ENCODE measurements at places on chromosomes 5 and 9. TPM values are rescaled to one million over a fixed set of nuclear protein-coding genes. Genes with fewer than 3 reads are reported as not detected.

Gene FAM151B
- polyA plus RNA-seq, result 1.8 TPM

Gene PCDHB6
- 0.32 TPM for polyA plus RNA-seq

Gene FNBP1
- 9.7 TPM for polyA plus RNA-seq

Gene SLC6A3
- 0.09 TPM for polyA plus RNA-seq

Gene ZNF189
- polyA plus RNA-seq, result 13.1 TPM

DNA sequence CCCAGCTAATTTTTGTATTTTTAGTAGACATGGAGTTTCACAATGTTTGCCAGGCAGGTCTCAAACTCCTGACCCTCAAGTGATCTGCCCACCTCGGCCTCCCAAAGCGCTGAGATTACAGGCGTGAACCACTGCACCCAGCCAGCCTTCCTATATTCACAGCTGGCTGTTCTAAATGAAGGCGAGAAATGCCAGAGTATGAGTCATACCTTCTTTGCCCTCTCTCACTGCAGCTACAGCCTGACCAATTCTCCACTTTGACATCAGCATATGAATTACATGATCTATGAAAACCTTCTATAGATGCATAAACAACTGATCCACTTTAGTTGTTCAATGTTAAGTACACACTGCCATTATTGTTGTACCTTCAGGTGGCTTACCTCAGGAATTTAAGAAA is 14.5 kb downstream of the APTX start:
- no peaks in the 10 kb centered on the region for H3K27me3 ChIP-seq
- peaks cover 46% of the 10 kb centered on the region for H3K36me3 ChIP-seq
- H3K4me3 ChIP-seq, result no peak overlapping the region
- no peaks in the 10 kb centered on the region for H3K4me1 ChIP-seq
- DNase-seq, result no peak

DNA sequence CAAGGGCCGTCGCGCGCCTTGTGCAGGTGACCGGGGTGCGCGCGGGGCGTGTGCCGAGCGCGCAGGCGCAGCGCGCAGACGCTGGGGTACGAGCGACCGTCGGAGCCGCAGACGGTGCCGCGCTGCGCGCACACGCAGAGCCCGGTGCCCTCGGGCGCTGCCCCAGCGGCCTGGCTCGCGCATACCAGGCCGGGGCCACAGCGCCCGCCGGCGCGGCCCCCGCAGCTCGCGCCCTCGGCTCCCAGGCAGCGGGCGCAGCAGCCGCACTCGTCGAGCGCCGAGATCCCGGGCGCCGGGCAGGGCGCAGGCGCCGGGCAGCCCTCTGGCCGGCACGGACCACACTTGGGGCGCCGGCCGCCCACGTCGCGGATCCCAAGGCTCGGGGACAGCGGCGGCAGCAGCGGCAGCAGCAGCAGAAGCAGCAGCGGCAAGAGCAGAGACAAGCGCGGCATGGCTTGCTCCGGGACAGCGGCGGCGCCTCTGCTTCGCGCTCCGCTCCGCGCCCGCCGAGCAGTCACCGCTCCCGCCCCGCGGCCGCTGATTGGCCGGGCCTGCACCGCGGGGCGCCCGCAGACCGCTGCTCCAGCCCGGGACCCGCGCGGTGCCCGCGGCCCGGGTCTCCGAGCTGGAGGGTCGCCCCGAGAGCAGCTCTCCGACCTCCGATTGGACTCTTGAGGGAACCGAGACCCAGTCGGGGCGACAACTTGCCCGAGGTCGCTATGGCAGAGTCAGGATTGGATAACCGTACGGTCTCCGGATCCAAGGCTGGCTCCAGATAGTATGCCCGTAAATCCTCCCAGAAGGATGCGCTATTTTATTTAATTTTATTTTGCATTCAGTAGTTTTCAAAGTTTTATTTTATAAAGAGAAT is at the start of gene IGFBPL1:
Gene IGFBPL1, minus strand, starts transcription at position 482 of the 871 bp plus-strand sequence. Its CDS starts 30 bp downstream, at position 452.
- peaks cover 4% of the 10 kb centered on the region for H3K27me3 ChIP-seq
- no peak within 1 kb of the TSS for H3K27ac ChIP-seq
- H3K4me3 ChIP-seq, result peak within 1 kb of the TSS; percentile 25
- no peaks in the 10 kb centered on the region for H3K36me3 ChIP-seq
- H3K4me1 ChIP-seq, result no peaks in the 10 kb centered on the region

GRCh38 chr5:67591491-67591890 is 394.9 kb upstream of the CD180 start:
- H3K27me3 ChIP-seq, result no peaks in the 10 kb centered on the region
- no peaks in the 10 kb centered on the region for H3K4me1 ChIP-seq
- H3K4me3 ChIP-seq, result no peak overlapping the region
- H3K36me3 ChIP-seq, result no peaks in the 10 kb centered on the region
- DNase-seq, result no peak

DNA sequence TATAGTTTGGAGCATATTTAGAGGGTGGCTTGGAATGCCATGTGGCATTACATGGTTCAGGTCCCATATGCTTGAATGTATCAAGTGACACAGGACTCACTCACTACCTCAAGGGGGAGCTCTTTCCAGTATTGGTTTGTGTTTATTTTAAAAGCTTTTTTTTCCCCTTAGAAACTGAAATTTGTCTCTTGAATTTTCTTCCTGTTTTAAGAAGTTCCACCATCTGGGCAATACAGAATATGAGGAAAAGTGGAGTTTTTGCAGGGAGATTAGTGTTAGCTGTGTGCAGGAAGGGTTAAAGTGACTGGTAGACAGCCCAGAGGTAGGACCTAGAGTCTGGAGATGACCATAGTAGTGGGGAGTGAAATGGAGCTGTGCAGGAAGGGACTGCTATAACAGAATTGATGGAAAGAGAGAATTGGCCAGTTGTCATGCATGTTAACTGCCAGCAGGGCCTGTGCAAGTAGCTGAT is 36.6 kb downstream of the CTNNA1 start:
- H3K4me1 ChIP-seq, result peaks cover 7% of the 10 kb centered on the region
- no peak overlapping the region for H3K4me3 ChIP-seq
- H3K36me3 ChIP-seq, result no peaks in the 10 kb centered on the region
- no peak overlapping the region for H3K27ac ChIP-seq
- DNase-seq, result no peak

GRCh38 chr5:110376281-110376951 is 350.1 kb downstream of the TMEM232 start:
- no peak overlapping the region for H3K4me3 ChIP-seq
- peak; percentile 65 for DNase-seq
- H3K4me1 ChIP-seq, result no peaks in the 10 kb centered on the region
- no peak overlapping the region for H3K27ac ChIP-seq
- H3K27me3 ChIP-seq, result no peaks in the 10 kb centered on the region
- H3K36me3 ChIP-seq, result no peaks in the 10 kb centered on the region

GRCh38 chr9:78539904-78540303 is 243.0 kb downstream of the PSAT1 start:
- no peaks in the 10 kb centered on the region for H3K27me3 ChIP-seq
- no peaks in the 10 kb centered on the region for H3K4me1 ChIP-seq
- DNase-seq, result no peak
- H3K4me3 ChIP-seq, result no peak overlapping the region
- H3K36me3 ChIP-seq, result no peaks in the 10 kb centered on the region
- H3K27ac ChIP-seq, result no peak overlapping the region

DNA sequence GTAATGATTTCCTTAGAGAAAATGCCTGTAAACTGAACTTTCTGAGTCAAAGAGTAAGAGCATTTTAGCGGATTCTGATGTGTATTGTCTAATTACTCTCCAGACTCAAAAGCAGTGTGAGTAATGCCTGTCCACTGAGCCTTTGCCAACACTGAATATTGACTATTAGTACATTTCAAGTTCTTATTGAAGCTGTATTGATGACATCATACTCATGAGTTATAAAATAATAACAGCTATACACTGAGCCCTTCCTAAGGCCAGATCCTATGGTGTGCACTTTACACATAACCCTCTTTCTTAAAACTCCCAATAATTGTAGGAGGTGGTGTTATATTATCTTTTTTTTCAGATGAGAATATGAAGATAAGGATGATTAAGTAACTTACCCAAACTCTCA is 152.8 kb upstream of the TRPC7 start:
- no peaks in the 10 kb centered on the region for H3K4me1 ChIP-seq
- H3K27me3 ChIP-seq, result no peaks in the 10 kb centered on the region
- DNase-seq, result no peak
- H3K36me3 ChIP-seq, result no peaks in the 10 kb centered on the region
- no peak overlapping the region for H3K4me3 ChIP-seq

DNA sequence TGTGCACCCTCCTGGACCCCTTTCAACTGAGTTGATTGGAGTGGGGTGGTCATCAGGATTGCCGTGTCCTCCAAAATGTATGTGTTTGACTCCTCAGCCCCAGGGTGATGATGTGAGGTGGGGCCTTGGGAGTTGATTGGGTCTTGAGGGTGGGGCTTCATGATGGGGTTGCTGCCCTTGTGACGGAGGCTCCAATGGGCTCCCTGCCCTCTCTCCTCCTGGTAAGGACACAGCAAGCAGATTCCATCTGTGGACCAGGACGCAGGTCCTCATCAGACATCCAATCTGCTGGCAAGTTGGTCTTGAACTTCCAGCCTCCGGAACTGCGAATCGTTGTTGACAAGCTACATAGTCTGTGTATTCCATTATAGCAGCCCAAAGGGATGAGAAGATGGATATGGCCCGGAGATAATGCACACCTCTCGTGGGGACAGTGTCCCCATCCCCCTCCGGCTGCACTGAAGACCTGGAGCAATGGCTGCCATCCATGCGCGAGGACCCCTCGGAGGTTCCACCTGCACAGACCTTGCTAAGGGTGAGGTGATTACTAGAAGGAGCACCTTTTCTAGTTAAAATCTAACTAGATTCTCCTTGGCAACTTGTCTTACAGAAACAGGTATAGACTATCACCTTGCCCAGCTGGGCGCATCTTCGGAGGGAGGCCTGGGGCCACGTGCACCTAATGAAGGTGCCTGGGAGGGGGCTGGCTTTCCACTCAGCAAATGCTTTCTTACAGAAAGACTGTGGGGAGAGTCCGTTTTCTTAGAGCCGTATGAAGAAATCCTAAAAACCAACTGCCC is 75.7 kb upstream of the IRX4 start:
- H3K27ac ChIP-seq, result no peak overlapping the region
- H3K4me1 ChIP-seq, result no peaks in the 10 kb centered on the region
- no peaks in the 10 kb centered on the region for H3K36me3 ChIP-seq
- no peak overlapping the region for H3K4me3 ChIP-seq
- peaks cover 2% of the 10 kb centered on the region for H3K27me3 ChIP-seq

- H3K4me3 ChIP-seq, result no peak overlapping the region
- H3K4me1 ChIP-seq, result no peaks in the 10 kb centered on the region
- no peaks in the 10 kb centered on the region for H3K36me3 ChIP-seq
Measured at GRCh38 chr9:102295188-102295587, 556.7 kb upstream of the GRIN3A start.

GRCh38 chr5:23084815-23085214 is 231.7 kb upstream of the CDH12 start:
- no peak overlapping the region for H3K27ac ChIP-seq
- H3K27me3 ChIP-seq, result no peaks in the 10 kb centered on the region
- no peaks in the 10 kb centered on the region for H3K4me1 ChIP-seq
- DNase-seq, result no peak

GRCh38 chr9:21385131-21385670 is at the start of gene IFNA2:
Gene IFNA2 (minus strand): TSS chr9:21385398. CDS start chr9:21385329, 69 bp downstream.
- no peak for DNase-seq
- H3K36me3 ChIP-seq, result no peaks in the 10 kb centered on the region
- H3K27ac ChIP-seq, result no peak within 1 kb of the TSS
